Endothelial cell of umbilical vein (primary cell): ENCODE measurements at places on chromosomes 12 and 14.

DNA sequence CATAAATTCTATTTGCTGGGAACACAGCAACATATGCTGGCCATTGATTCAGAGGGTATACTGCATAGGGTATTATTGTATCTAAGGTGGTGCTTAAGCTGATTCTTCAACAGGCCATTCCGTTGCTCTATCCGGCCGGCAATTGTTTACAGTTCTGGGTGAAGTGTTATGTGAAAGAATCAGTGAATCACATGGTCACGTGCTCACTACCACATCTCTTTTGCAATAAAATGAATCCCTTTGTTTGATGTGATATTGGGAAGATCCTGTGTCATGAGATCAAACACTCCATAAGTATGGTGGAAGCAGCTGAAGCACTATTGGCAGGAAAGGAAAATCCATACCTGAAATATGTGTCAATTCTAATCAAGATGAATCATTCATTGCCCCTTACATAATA is 7.6 kb upstream of the USP15 start:
- DNase-seq: no peak

DNA sequence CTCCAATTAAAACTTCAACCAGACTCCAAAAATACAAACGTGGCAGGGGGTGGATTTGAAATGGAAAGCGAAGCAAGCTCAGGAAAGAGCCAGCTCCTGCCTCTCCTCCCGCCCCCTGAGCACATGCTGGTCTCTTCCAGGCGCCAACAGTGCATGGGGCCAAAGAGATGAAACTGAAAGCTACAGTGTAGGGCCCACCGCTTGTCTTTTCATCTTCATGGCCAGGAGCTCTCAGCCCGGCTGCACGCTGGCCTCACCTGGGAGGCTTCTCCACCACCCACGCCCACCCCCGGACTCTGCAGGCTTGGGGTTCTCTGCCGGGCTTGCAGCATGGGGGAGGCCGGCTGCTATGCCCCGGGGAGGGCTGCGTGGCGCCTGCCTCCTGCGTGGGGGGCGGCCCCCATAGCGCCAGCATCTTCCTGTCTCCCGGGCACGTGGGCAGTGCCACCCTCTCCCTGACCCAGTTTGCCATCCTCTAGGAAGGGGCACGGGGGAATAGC is 2.0 kb downstream of the RIMBP2 start:
- DNase-seq: no peak

DNA sequence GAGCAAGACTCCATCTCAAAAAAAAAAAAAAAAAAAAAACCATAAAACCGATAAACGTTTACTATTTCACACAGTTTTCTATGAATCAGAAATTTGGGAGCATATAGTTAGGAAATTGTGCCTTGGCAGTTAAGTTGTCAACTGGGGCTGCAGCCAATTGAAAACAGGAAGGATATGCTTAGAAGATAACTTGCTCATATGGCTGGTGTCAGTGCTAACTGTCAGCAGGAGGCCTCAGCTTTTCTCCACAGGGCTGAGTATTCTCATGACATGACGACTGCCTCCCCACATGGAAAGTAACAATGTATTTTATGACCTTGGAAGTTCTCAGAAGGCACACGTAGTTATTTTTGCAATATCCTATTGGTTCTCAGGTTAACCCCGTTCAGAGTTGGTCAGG is 29.6 kb upstream of the OR5AU1 start:
- no peak for DNase-seq

DNA sequence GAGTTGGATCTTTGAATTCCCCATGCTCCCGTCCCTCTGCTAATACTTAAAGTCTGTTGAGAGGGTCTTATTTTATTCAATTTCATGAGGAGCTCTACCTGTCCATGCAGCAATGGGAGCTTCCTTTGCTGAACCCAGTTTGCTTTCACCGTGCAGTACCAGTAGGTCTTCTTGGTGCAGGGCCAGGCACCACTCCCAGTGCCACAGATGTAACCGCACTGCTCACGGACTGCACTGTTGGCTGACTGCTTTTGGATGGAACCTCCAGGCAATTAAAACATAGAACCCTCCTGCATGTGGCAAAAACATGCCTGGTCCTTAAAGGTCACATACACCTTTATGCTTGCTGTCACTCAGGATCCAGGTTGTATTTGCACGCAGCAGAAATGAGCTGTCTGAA is 9.3 kb upstream of the CABP1 start:
- DNase-seq: no peak

DNA sequence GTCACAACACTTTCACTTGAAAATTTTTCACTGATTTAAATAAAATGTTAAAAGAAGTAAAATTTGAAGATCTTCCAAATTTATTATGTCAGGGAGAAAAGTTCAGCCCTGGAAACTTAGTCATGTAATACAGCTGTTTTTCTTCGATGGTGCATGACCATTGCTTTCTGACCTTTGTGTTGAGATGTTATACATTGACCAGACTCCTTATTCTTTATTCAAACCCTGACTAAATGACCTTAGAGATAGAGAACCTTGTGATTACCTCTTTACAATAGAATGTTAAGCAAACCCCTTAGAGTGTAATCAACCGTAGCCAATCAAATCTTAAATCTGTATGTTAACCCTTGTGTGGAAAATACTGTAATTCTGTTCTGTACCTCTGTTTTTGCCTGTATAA is 34.5 kb downstream of the PLCZ1 start:
- DNase-seq: no peak

DNA sequence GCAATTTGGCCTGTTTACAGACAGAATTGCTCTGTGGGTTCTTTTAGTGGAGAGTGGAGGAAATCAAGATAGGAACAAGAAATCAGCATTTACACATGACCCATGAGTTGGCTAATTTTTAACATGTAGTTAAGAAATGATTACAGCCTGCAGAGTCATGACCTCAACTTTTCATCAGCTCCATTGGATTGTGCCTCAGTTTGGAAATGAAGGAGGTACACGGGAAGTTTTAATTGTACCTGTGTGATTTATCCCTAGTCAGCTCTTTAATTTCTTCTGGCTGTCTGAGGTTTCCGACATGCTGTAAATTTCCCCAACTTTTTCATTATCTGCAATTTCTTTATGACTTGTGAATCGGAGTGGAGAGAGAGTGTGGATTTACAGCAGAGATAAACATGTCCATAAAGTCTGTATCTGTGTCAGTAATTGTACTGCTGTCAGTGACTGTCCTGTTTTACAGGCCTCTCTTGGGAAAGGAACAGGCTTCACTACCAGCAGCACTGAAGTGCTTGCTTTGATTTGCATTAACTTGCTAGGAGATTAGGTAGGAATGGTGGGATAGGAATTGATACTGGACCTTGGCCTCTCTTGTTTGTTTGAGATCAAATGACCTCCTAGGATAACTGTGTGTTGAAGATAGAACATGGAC is 49.2 kb downstream of the LIN52 start:
- no peak for DNase-seq

DNA sequence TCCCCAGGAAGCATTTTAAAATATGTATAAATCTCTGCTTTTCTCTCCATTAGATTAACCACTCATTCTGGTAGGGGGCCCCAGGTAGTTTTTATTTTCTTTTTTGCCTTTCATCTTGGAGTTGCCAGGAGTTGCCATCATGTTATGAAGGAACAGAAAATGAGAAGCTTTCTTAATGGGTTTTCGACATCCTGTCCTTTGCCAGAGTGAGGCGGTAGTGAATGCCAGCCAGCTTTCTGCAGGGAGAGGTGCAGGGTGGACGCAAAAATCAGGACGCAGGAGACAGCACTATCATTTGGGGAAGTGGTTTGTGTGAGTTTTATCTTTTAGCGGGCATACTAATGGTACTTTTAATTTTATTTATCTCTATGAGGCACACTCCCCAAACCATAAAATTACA is 1.7 kb downstream of the RASSF8 start:
- peak; percentile 46 for DNase-seq

GRCh38 chr12:12537421-12537820 is 25.2 kb downstream of the DUSP16 start:
- DNase-seq: no peak

DNA sequence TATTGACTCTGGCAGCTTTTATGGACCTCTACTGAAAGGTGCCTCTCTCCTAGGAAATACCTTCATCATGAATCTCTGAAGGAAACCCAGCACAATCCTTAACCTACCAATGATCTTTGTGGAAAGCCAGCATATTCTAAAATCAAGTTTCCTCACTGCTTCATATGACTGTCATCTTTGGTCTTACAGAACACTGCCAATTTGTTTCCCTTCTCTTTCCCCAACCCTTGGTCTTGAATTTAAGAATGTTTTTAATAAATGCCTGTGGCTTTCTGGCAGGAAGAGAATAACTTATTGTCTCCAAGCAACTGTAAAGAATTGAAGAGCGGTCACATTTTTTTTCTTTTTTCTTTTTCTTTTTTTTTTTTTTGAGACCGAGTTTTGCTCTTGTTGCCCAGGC is 427.6 kb downstream of the IPO8 start:
- no peak for DNase-seq

GRCh38 chr14:21255385-21256101 is 13.7 kb downstream of the HNRNPC start:
- DNase-seq: peak; percentile 18

GRCh38 chr14:65190312-65190711 is 88.0 kb upstream of the MAX start:
- DNase-seq: no peak

DNA sequence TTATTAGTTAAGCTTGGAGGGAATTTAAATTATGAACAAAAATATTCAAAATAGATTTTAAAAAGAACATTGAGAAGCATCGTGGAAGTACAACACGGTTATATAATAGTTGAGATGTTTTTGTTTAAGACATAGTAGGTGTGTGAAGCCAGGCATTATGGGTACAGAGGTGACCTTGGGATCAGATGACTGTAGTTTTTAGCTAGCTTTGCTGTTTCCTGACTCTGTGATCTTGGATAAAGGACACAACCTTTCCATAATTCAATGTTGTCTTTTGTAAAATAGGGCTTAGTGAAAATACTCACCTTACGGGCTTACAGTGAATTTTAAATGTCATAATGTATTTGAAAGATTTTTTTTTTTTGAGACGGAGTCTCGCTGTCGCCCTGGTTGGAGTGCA is 239.7 kb downstream of the SLC2A13 start:
- DNase-seq: no peak

GRCh38 chr14:68577802-68578541 is 214.9 kb downstream of the ZFP36L1 start:
- peak; percentile 94 for DNase-seq

DNA sequence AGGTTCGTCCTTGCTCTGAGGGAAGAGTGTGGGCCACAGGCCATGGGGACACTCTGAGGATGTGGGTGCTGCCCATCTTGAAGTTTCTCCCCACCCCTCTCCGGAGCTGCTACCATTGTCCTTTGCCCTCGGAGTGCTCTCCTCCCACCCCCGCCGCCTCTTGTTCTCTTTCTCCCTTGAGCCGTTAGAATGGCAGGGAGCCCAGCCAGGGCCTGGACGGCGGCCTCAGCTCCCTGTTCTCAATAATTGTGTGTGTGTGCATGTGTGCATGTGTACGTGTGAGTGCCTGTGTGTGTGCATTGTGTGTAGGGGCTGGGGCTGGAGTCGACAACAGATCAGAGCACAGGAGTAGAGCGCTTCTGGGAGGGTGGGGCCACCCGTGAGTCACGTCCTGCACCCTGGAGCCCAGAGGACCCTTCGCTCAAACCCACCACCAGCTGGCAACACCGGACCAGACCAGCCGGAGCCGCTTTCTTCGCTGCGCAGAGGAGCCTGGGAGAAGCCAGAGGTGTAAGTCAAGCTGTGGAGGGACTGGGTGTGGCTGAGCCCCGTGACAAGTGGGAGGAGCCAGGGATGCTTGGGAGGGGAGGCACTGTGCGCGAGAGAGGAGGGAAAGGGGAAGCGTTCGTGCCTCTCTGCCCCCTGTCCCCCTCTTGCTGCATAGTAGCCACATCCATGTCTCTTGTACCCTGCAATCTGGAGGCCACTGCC is 25.9 kb upstream of the KCNA5 start:
- no peak for DNase-seq

GRCh38 chr12:4630262-4630661 is 18.6 kb downstream of the AKAP3 start:
- DNase-seq: no peak

DNA sequence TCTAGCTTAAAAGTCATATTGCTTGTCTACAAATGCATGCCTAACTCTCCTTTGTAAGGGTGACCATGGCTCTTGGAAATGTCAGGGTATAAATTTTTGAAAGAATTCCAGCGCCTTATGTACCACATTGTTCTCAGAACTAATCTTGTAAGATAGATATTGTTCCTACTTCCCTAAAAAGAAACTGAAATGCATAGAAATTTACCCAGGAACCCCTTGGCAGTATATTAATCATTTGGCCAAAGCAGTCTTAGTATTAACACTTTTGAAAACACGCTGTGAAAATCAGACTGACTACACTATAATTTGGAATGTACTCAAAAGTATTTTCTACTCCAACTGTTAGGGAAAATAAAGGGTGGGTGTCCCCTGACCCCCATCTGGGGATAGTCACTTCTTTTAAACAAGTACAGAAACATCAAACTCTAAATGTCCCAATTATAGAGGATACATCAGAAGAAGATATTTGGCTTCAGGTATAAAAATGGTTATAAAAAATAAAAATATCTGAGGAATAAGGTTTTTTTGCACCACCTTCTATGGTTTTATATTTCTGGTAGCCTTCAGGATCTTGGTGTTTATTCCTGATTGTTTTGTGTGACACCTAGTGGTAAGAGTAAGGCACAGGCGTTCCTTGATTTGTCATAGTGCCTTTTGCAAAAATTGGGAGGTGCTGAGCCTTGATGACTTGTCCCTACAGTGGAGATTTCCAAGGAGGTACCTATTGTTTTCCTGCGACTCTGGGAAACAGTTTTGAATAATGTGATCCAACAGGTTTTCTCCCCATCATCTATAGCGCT is 2.2 kb upstream of the NFKBIA start:
- DNase-seq: peak; percentile 64

GRCh38 chr12:67646775-67647174 is 1.8 kb upstream of the DYRK2 start:
- no peak for DNase-seq

- DNase-seq: no peak
These were observed 49.2 kb downstream of the EIF2S3B start for GRCh38 chr12:10554756-10555481.

DNA sequence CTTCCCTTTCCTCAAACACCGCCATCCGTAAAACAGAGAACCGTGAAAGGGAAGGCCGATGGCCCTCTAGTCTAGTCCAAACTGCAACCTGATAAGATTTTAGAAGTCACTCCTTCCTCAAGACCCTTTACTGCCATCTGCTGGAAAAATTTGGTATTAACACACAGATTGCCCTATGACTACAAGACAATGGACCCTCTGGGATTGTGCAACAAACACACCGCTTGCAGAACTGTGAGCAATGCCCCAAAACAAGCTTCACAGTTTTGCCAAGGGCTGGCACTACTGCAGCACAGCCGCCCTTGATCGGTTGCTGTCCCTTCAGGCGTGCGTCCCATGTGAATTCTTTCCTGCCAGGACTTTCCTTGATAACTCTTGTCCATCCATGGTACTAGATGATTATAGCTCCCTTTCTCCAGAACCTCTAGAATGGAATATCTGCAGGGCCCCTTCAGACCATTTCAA is 23.1 kb downstream of the LLPH start:
- peak; percentile 89 for DNase-seq
